Stimulated activated CD4-positive, alpha-beta T cell treated with anti-CD3 and anti-CD28 coated beads, Interleukin-4, amount 100 ng/mL, for 24 hours (primary cell): ENCODE measurements at places on chromosomes 3 and 15.

- no peak for DNase-seq
Measured at GRCh38 chr3:114721864-114722263, 425.2 kb downstream of the ZBTB20 start.

- DNase-seq = no peak
Measured at GRCh38 chr15:57890351-57890750, 175.2 kb downstream of the ALDH1A2 start.

DNA sequence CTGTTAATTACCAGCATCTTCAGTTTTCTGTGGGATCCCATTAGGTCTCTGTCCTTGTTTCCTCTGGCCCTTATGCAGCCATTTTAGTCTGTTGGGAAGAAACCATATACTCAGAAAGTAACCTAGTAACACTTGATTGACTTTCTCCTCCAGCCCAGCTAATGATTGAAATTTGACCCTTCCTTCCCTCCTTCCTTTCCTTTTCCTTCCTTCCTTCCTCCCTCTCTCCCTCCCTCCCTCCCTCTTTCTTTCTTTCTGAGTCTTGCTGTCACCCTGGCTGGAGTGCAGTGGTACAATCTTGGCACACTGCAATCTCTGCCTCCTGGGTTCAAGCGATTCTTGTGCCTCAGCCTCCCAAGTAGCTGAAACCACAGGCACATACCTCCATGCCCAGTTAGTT, 5.9 kb upstream of the ZNF620 start:
- DNase-seq = no peak

GRCh38 chr3:171806200-171807128, 3.8 kb downstream of the PLD1 start:
- DNase-seq = no peak

DNA sequence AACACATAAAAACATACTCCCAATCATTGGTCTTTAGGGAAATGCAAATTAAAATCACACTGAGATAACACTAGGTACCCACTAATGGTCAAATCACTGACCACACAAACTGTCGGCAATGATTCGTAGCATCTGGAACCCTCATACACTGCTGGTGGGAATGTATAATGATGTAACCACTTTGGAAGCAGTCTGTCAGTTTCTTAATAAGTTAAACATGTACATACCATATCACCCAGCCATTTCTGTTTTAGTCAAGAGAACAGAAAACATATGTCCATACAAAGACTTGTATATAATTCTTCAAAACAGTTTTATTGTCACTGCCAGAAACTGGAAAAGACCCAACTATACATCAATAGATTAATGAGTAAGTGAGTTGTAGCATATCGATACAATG, 63.3 kb upstream of the LRRC3B start:
- DNase-seq = no peak

- no peak for DNase-seq
Measured at GRCh38 chr3:54337846-54338245, 215.5 kb downstream of the CACNA2D3 start.

DNA sequence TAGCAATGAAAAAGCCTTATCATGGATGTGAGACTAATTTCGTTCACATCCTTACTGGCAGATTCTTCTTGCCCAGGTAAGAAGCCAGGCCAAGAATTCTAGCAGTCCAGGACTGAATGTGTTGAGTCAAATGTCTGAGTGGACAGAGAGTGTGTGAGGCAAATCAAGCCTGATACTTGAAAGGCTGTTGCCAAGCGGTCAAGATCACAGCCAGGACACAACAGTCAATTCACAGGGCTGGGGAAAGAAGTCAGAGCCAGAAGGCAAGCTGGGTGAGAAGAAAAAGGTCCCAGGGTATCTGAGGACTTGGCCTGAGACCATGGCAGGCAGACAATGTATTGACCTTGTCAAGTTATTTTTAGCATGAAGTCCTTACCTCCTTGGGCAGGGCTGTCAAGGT, 301.3 kb downstream of the ZNF385D start:
- DNase-seq = no peak

DNA sequence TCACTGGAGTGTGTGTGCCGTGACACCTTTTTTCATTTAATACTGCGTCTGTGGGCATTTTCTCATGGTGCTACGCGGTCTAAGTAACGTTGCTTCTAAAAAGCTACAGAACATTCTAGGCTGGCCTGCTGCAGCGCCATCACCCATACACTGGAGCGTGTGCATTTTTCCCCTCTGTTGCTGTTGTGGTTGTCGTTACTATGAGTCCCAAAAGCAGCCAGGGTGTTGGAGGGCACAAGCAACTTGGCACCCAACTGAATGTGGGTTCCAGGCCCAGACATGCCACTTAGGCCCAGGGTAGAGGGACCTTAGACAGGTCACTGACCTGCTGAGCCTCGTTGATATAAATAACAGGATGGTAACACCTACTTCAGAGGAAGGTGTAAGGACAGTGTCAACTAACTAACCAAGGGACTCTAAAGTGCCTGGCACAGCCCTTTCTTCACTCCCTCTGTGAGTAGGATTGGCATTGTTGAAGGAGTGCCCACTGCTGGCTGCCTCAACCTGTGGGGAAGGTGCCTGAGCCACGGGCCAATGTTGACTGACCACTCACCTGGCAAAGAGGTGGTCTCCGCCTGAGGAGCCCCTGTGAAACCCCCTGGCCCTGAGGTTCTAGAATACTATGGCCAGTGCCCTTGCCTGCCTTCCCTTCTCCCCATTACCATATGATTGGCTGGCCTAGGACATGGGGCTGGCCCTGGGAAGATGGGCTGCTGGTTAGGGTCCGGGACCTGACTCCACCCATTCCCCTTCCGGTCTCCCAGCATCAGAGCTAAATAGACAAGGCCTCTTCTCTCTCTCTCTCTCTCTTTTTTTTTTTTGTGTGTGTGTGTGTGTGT, 3.5 kb downstream of the CSK start:
- DNase-seq = no peak

DNA sequence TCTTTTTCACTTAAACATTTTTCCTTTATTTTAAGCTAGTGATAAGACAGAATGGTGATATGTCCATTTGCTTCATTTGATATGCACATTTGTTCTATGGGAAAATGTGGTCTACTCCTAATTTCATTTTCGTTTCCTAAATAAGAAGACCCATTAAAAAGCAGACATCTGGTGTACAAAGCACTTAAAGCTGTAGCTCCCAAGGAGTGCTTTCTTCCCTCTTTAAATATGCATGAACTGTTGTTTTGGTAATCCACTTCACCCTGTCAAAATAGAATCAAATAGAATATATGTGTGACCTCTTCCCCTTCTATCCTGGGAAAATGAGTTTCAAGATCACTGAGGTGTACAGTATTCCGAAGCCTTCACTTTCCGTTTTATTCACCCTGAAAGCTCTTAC, 182.8 kb downstream of the ROBO2 start:
- no peak for DNase-seq

- DNase-seq = no peak
Measured at GRCh38 chr15:86178845-86179244, 99.2 kb downstream of the AGBL1 start.

DNA sequence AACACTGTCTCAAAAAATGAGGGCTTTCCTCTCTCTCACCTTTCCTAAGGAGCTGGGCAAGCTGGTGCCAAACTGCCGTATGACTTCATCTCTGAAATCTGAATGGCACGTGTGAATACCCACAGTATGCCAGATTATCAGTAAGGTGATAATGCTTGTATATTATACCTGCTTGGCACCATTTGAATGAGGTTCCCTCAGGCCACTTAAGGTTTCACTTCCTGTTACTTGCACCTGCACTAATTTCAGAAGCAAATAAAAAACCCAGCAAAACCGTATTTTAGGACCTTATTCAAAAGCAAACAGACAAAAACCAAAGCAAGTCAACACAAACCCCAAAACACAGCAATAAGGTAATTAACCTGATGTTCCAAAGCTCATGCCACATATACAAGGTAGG, 19.7 kb downstream of the FOXP1 start:
- DNase-seq = no peak

GRCh38 chr15:44999105-44999504, 23.9 kb upstream of the SORD start:
- DNase-seq = no peak

DNA sequence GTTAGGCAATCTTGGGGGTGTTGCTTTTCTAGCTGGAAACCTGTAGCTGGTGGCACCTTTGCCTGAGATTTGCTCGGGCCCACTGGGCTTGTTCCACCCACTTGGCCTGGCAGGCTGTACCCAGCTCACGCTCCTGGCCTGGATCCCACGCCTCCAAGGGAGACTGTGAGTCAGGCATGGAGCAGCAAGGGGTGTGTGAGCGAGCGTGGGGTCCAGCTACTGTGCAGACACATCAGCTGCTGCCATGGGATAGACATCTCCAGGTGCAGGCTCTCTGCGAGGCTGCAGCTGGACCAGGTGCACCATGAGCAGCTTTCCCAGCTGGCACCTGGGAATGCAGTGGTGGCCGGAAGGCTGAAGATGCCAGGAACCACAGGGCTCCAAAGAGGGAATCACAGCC, 36.0 kb downstream of the NR1D2 start:
- DNase-seq = no peak

GRCh38 chr3:23422517-23422851, 219.4 kb downstream of the UBE2E2 start:
- no peak for DNase-seq

- DNase-seq = no peak
Measured at GRCh38 chr3:66299891-66300290, 79.1 kb downstream of the SLC25A26 start.

- no peak for DNase-seq
Measured at GRCh38 chr15:67825881-67826716, 790 bp downstream of the SKOR1 start.

DNA sequence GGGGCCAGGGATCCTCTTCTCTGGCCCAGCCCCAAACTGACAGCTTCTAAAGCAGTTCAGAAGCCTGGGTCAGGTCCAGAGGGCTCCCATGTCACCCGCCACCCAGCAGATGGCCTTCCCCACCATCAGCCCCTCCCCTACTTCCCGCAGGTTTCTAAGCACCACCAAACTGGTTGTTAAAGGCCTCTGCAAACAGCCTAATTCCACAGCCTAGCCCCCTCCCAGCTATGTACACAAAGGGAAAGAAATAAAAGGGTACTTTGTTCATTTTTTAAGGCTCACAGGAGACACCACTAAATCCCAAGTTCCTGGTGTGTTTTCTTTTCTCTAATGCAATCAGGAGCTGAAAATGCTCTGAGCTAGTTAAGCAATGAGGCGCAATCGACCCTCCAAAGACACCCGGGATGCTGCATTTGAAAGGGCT, 30.6 kb downstream of the PLCH1 start:
- DNase-seq = no peak

- DNase-seq = no peak
Measured at GRCh38 chr3:168134931-168135330, 39.2 kb upstream of the GOLIM4 start.

- no peak for DNase-seq
Measured at GRCh38 chr3:126551121-126551838, 7.5 kb downstream of the C3orf22 start.

DNA sequence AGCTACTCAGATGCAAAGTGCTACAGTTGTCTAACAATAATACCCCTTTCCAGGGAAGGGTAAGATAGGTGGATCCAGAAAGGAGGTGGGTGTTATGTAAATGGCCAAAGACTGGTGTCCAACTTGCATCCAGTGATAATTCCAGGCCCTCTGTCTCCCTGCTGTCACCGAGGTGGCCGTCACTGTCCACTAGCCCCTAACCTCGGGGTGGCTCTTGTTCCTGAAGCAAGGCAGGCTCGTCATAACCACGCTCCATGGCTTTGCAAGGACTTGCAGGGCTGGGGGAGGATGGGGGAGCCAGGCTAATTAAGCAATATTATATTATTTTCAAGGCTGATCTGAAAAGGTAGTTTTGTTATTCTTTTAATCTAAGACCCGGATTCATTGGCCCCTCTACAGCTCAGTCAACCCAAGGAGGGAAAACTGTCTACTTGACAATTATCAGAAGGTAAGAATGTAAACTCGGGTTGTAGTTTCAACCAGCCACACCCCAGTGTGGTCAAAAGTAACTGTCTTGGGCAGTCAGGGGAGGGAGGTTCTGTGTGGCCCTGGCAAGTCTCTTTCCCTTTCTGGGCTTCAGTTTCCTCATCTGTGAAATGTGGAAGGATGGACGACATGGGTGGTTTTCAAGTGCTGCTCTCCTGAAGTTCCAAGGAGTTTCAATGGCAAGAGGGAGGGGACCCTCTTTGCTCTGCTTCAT, 220.1 kb upstream of the BHLHE40 start:
- DNase-seq = no peak

- no peak for DNase-seq
Measured at GRCh38 chr3:10950476-10951294, 41.9 kb upstream of the SLC6A1 start.

- no peak for DNase-seq
Measured at GRCh38 chr15:58258501-58259292, 120.5 kb downstream of the AQP9 start.

DNA sequence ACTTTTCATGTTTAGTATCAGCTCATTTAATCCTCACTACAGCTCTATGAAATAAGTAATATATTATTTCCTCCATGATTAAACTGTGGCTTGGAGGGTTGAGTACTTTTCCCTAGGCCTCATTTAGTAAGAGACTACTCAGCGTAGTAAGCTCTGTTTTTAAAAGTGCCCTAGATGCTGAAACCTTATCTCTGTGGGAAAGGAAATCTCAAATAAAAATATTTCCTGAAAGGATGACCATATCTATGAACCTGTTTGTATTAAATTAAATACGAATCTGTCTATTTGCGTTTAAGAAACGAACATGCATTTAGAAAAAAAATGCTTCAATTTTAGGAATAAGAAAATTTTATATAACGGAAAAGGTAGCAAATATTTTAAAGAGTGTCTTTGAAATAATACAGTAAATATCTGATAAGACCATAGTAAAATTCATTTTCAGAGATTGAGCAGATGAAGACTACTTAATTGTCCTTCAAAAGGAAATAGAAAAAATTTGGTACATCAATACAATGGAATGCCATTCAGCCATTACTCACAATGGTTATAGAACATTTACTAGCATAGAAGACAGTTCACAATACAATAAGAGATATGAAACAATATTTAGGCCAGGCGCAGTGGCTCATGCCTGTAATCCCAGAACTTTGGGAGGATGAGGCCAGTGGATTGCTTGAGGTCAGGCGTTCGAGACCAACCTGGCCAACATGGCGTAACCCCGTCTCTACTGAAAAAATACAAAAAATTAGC, 56.2 kb downstream of the ATG7 start:
- no peak for DNase-seq

- no peak for DNase-seq
Measured at GRCh38 chr15:70031261-70031660, 66.5 kb downstream of the TLE3 start.

DNA sequence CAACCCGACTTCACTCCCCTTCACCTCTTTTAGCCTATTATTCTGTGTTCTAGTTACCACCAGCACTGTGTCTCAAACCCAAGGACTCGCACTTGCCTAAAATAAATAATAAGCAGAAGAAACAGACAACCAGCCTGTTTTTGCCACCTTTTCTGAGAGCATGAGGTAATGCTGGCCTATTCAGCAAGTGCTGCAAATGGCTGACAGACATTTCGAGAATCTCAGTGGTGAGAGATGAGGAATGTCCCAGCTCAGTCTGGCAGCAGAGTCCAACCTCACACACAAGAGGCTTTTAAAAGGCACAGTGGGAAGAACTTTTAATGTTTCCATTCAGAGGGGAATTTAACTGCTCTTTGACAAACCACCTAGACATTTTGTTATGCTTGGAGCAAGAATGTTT, 143.3 kb upstream of the GMNC start:
- DNase-seq = no peak
